ENCODE measurements at places on chromosomes 7 and 10.

- DNase-seq, result peak; percentile 22
Measured at GRCh38 chr7:108404509-108405420, 51.5 kb downstream of the NRCAM start.

GRCh38 chr7:1654738-1655475, 15.2 kb upstream of the ELFN1 start:
- no peak for DNase-seq

DNA sequence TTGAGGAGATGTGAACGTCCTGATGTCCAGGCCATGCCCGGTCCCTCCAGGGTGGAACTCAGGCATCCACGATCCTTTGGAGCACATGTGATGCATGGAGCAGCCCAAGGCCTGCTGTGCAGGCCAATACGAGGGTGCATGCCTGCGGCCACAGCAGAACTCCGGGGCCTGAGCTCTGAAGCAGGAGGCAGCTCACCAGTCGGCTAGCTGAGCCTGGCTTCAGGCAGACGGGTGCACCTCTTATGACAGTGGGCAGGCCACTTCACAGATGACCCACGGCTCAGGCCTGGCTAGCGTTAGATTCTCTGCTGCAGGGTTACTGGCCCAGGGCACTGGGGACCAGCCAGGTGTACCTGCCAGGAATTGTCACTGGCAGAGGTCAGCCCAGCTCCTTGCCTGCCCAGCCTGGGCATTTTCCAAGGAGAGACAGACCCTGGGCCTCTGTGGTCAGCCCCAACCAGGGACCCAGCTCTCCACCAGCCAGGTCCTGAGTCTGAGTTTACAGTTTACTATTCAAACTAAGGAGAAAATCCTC, 29.6 kb upstream of the INPP5A start:
- DNase-seq, result no peak

DNA sequence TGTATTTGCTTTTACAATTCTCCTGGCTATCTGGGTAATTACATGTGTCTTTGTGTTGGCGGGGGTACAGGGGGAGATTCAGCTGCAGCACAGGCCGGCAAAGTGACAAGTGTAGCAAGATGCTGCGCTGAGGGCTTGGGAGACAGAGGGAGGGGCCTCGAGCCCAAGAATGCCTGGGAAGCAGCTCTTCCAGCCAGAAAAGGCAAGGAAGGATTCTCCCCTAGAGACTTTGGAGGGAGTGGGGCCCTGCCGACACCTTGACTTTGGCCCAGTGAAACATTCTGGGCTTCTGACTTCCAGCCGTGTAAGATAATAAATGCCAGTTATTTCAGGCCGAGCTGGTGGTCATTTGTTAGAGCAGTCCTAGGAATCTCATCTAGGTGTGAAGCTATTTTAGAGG, 7.2 kb upstream of the REPIN1 start:
- DNase-seq, result no peak

DNA sequence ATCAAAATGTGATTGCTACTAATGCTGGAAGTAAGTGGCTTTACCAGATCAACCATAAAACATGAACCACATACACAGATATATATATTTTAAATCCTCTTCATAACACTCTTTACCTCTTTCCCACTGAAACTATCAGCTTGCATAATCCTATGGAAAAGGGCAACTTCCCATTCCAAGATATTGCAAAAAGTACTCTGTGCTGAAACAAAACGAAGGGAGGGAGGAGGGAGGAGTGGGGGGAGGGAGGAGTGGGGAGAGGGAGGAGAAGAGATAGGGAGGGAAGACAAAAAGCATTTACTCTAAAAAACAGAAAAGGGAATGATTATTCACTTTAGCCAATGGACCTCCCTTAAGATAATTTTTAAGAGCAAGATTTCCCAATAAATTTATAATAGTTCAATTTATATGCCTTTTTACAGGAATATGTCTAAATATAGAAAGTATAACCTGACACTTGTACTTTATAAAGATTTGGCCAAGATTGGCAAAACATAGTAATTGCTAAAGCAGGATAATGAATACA, 344.8 kb upstream of the NFE2L3 start:
- no peak for DNase-seq

- DNase-seq, result peak; percentile 51
Measured at GRCh38 chr7:141455723-141456122, 95.5 kb upstream of the AGK start.

GRCh38 chr7:69217516-69218350, 380.5 kb upstream of the AUTS2 start:
- peak; percentile 11 for DNase-seq

- DNase-seq, result no peak
Measured at GRCh38 chr7:102860351-102860811, 52.4 kb upstream of the LRRC17 start.

DNA sequence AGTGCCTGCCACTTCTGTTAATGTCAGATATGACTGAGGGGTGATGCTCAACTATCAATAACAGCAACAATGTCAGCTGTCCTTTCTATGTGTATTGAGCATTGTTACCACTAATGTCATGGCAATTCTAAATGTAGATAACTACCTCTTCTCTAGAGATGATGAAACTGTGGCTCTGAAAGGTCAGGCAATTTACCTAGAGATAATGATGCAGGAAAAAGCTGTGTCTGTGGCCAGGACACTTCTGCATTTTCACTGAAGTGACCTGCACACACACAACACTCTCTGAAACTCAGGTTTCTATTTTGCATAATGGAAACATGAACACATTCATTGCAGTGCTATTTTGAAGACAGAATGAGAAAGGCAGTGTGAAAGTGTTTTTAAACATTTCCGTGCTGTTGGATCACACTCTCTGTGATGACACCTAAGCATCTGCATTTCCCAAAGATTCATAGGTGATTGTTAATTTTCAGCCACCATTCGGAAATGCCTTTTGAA, 148.2 kb downstream of the KCND2 start:
- DNase-seq, result no peak

DNA sequence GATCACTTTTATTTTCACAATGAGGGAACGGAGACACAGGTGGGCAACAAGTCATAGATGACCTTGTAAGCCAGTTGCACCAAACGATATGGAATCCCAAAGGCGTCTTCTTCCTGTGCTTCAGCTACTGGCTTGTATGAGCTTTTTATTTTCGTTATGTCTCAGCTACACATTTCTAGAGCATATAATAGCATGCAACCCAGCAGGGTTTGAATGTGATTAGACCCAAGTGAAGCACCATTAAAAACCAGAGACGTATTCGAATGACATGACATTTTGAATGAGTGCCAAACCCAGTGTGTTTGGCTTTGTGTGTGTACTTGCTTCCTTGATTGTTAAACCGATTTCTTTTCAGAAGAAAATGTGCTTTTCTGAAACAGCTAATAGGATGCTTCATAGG, 963.2 kb upstream of the CELF2 start:
- no peak for DNase-seq

DNA sequence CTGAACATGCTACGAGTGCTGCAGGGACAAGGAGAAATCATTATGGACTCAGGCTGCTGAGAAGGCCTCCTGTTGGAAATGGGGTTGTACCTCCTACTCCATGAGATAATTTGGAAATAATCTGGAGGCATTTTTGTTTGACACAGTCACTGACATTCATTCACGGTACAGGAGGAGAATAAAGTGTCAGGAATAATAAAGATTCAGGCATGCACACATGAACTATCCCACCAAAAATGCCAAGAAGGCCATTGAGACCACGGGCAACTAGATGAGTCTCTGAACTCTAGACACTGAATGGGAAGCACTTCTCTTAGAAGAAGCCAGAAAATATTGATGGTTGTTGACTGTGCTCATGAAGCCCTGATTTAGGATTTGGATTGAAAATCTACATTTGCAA, 220.9 kb upstream of the HABP2 start:
- no peak for DNase-seq

DNA sequence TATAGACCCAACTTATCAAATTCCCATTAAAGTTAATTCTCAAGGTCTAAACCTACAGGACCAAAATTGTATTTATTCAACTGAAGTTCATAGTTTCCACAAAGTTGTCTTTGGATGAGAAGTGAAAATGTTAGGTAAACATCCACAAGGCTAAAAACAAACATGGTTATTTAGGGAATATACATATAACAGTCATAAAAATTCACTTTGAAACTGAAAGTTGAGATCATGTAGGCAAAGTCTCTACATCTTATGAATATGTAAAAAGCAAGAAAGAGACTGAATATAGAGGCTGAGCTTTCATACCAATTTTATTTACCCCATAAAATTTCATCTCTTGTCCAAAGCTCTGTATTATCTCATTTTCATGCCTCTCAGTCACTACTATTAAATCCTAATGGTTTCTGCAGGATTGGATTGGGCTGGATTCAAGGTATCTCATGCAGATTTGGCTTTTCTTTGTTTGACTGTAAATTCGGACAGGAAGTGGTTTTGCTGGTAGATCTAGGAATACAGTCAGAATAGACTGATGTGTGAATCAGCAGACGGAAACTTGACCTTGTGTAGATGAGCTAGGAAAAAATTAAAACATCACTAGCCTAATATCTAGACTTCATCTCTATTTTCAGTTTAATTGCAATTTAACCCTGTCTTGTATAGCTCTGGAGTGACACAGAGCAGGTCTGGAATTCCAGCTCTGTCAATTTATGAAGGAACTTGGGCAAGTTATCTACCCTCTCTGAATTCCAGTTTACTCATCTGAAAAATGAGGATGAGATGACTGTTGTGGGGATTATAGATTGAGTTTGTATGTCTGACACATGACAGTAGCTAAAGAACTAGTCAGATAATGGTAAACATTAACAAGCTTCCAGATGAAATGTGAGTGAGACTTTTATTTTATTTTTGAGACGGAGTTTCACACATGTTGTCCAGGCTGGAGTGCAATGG, 27.3 kb upstream of the SKAP2 start:
- DNase-seq, result no peak

DNA sequence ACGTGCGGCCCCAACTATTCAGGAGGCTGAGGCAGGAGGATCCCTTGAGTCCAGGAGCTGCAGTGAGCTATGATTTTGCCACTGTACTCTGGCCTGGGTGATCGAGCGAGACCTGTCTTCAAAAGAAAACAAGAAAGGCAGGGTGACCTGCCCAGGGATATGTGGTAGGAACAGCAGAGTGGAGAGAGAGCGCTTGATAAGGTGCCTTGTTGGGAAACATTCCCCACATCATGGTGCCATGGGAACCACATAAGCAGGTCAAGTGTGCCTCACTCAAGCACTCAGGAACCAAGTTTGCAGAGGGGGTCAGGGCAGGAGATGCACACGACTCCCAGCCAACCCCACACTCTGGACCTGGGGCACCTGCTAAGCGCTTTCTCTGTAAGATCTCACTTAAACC, 37.3 kb downstream of the PVRIG start:
- no peak for DNase-seq

- no peak for DNase-seq
Measured at GRCh38 chr7:2478399-2478785, 2.2 kb upstream of the GRIFIN start.

- DNase-seq, result no peak
Measured at GRCh38 chr10:84265418-84265817, 20.6 kb downstream of the RGR start.

DNA sequence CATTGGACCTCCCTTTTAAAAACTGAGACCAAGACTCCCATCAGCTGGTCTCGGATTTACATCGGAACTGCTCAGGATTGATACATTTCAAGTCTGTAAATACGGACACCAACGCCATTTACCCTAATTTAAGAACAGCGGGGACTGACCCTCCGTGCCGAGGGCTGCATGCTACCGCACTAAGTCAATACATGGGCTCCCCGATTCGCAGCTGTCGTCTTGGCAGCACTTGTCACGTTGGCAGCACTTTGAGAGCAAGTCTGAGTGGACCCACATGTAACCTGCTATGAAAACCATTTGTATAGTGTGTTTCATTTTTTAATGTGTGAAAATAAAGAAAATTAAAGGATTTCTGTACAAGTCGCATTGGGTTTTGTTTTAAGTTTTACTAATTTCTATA, 83.4 kb downstream of the EZH2 start:
- no peak for DNase-seq

- DNase-seq, result no peak
Measured at GRCh38 chr7:31151849-31152248, 99.7 kb downstream of the ADCYAP1R1 start.
